GM23338 (cell line): ENCODE measurements at places on chromosomes 5 and 9.

- no peak for DNase-seq
These were observed 1849.5 kb upstream of the ACO1 start for GRCh38 chr9:30534896-30535295.

GRCh38 chr9:115943431-115944165 is 210.0 kb upstream of the PAPPA start:
- DNase-seq, result no peak

GRCh38 chr5:143033535-143034250 is 263.5 kb downstream of the ARHGAP26 start:
- DNase-seq, result no peak

GRCh38 chr5:5271786-5272321 is 131.7 kb downstream of the ADAMTS16 start:
- DNase-seq, result no peak

GRCh38 chr9:2413160-2413805 is 208.3 kb upstream of the VLDLR start:
- no peak for DNase-seq

DNA sequence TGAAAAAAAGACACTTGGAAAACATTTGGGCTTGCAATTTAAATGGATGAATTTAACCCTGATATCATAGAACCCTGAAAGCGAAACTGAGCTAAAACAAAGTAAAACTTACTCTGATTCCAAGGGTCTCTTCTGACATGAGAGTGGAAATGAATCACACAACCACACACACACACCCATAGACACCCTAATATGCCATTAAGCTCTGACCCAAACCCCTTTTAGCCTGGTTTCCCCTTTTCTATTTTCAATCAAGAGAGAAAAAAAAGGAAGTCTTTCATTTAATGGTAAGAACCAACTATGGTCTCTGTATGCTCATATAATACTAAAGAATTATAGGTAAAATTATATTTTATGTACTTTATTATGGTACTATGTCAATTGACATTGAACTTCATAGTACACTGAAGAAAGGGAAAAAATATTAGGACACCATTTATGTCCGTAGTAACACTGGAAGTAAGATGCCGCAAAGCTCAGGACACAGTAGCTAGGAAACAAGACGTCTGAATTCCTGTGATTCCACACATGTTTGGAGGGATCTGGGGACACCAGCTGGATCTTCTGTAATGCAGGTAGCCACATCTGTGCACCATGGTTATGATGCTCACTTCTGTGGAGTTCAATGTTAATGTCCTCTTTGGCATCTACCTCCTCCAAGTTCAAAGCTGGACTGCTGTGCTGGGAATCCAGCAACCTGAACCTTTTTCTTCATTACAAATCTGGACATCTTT is 95.8 kb downstream of the PCSK1 start:
- peak; percentile 31 for DNase-seq

GRCh38 chr9:96006296-96006879 is 130.9 kb downstream of the ERCC6L2 start:
- no peak for DNase-seq

- DNase-seq, result no peak
These were observed 25.6 kb upstream of the SCAMP1 start for GRCh38 chr5:78334811-78335210.

- DNase-seq, result no peak
These were observed 95.9 kb downstream of the EPB41L4A start for GRCh38 chr5:112323166-112323565.

DNA sequence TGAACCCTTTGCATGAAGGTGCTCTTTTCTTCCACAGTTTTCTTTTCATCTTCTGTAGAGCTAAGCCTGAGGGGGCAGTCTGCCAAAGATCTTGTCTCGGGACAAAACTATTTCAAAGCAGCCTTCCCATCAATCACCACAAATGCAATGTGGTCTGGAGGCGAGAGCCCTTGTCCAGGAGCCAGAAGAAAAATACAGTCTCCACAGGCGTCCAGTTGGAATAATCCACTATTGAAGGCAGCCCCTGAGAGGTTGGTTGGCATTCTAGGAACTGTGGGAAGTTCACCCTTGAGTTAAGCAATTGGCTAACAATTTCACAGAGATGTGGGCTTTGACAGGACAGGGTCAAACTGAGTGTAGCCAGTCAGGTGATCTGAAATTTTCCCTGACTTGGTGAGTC is 72.0 kb downstream of the SEMA6A start:
- no peak for DNase-seq

GRCh38 chr5:57316798-57317327 is 143.0 kb downstream of the GPBP1 start:
- no peak for DNase-seq

DNA sequence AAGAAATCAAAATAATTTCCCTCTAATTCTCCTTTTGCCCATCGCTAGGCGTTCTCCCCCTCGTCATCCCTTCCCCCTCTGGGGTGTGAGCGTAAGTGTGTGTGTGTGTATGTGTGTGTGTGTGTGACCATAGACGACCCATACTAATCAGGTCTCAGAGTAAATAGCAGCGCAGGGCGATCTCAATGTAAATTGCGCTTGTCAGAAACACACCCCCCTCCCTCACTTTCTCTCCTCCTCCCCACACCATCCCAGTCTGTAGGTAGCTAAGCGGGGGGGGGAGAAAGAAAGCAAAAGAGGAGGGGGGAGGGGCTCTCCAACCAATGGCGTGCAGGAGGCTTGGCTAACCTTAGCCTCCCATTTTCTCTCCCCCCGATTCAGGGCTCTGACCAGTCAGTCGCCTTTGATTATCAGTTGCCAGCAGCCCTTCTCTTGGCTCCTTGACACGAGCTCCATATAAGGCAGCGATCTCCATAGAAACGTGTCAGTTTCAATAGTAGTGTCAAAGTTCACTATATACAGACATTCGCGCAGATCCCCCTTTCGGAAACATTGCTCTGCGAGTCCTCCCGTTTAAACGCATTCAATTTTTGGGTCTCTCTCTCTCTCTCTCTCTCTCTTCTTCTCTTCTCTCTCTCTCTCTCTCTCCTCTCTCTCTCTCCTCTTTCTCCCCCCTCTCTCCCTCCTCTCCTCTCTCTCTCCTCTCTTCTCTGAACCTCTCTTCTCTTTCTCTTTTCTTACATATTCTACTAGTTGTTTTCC is at the start of gene NR2F1:
Gene NR2F1 (plus strand): TSS at position 546 of the 762 bp plus-strand sequence. CDS start 1,802 bp downstream, outside the sequence.
- DNase-seq, result peak; percentile 93

DNA sequence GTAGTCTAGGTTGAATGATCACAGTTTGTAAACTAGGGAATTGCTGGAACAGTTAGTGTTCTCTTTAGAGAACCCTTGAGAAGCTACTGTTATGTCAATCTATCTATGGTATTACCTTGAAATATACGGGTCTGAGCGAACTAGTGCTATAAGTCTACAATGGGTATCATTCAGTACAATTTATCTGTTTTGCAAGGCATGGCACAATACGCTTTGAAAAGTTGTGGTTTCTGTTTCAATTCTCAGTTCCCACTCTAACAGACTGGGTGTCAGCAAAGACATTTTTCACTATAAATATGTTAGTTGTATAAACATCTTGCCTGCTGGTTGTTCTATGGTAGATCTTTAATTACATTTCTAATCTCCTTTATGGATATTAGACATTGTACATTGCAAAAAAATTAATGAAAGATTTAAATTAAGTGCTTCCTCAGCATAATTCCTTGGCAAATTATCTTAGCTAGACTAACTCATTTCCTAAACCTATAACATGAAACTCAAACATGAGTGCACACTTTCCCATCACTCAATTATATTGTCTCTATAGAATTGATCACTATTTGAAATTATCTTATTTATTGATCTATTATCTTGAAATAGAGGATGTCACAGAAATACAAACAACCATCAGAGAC is 24.9 kb upstream of the SLCO6A1 start:
- no peak for DNase-seq

DNA sequence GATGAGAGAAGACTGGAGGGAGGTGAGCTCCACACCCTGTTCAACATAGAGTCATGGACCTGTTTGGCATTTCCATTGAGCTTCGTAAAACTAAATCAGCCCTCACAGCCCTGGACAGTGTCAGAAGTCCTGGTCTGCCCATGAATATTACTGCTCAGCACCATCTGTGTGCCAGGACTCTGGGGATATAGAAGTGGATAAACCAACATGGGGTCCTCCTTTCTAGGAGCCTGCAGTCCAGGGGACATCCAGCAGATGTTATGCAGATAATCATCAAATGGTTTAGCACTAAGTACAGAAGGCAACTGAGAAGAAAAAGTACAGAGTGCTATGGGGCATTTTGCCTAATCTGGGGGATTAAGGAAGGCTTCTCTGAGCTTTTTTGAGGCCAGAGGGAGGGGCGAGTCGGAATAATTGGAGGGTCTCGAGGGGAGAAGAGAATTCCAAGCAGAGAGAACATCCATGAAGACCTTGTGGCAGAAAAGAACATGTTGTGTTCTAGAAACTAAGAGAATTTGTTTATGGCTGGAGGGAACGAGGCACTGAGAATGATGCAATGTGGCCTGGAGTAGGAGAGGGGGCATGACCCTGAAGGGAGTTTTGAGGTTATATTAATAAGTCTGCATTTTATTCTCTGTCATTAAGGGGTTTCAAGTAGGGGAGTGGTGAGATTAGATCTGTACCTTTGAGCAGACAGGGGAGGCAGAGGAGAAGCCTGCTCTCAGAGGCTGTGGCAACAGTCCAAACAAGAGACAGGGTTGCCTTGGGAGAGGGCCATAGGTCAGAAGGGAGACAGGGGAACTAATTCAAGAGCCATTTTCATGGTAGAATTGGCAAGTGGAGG is 63.5 kb upstream of the SLC2A8 start:
- no peak for DNase-seq

DNA sequence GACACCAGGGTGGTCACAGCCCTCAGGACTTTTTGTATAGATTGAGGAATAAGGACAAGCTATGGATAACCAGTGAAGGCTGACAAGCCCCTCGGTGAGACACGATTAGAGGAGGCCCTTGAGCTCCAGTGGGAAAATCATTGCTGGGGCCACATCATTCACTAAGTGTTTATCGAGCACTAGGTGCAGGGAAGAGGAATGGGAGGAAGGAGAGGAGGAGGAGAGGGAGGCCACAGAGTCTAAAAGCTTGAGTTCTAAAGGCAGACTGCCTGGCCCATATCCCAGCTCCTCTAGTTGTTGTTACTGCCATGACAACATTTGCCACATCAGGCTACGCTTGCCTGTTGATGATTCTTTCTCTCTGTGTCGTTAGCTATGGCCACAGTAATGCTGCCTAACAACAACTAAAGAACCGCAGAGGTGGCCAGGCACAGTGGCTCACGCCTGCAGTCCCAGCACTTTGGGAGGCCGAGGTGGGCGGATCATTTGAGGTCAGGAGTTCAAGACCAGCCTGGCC is 37.6 kb downstream of the NKX2-5 start:
- DNase-seq, result no peak

- no peak for DNase-seq
These were observed 6.1 kb upstream of the NRG2 start for GRCh38 chr5:140049205-140049604.

DNA sequence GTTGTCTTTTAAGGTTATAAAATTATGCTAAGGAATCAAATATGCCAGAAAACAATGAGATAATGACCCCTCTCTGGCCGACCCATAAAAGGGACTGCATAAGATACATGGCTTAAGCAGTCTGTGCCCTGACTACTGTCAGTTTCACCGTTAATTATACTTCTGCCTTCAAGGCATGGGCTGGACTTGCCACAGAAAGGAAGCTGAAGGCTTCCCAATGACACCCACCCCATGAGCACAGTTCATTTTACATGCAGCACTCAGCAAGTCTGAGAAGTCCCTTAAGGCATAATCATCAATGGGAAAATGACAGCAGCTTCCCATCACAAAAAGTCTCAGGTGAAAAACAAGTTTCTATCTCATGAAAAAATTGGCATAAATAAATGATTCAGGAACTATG is 175.6 kb downstream of the GLIS3 start:
- DNase-seq, result no peak

- no peak for DNase-seq
These were observed 40.5 kb downstream of the OLFM1 start for GRCh38 chr9:135127718-135128670.

GRCh38 chr9:86093788-86094555 is 5.4 kb downstream of the GOLM1 start:
- peak; percentile 47 for DNase-seq

GRCh38 chr5:176870110-176870591 is 29.0 kb downstream of the HK3 start:
- peak; percentile 84 for DNase-seq

GRCh38 chr9:35697486-35697885 is 7.8 kb upstream of the TPM2 start:
- no peak for DNase-seq

- DNase-seq, result no peak
These were observed 4.0 kb downstream of the CMBL start for GRCh38 chr5:10303699-10304170.

GRCh38 chr5:115342590-115343377 is 46.3 kb upstream of the CCDC112 start:
- peak; percentile 8 for DNase-seq

GRCh38 chr5:134769206-134769605 is 10.6 kb downstream of the DDX46 start:
- no peak for DNase-seq

DNA sequence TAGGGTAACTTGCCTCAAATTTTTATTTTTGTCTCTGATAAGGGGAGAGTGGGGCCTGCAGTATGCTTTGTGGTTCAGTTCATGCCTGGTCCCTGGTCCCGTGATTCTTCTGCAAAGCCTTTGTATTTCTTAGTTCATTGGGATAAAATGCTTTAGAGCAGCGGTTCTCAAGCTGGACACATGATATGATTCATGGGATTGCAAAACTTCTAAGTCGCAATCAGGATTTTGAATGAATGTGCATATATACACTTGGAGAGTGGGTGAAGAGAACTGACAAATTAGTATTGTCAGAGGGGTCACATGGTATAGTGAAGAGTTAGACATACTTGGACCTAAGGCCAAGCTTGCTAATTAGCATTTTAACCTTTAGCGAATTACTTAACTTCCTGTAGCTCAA is 265.4 kb upstream of the KLF9 start:
- no peak for DNase-seq

DNA sequence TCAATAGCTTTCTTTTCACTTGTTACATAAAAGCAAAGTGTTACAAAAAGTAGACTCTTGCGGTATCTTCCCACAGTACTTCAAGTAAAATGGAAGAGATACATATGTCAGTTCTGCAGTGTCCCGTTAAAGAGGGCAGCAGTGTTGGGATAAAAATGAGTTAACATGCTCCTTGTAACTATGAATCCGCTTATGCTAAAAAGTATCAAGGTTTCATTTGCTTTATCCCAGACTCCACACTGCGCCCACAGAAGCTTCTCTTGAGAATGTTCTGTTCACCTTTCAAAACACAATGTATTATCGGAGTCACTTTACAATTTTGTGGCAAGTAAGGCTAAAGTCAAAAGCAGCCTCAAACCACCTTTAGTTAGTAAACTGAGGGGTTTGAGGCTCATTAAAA is 790 bp downstream of the PTAR1 start:
- no peak for DNase-seq

DNA sequence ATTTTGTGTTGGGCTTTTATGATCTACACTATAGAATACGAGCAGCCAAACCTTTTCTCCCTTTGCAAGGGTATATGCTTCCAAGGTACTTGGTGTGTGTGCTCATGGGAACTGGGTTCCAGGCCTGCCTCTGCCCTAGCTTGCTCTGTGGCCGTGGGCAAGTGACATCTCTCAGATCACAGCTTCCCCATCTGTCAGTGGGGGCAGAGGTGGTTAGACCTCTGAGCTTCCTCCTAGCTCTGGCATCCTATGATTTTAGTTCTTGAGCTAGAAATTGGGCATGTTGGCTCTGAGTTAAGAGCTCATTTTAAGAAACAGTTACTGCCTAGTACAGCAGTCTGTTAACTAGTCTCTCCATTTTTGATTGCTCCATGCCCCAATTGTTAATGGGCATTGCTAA is 12.5 kb upstream of the CCNJL start:
- DNase-seq, result no peak
